ENCODE measurements at places on chromosomes 1 and 21.

- DNase-seq, result no peak
These were observed 3.6 kb downstream of the CAP1 start for GRCh38 chr1:40044110-40044509.

DNA sequence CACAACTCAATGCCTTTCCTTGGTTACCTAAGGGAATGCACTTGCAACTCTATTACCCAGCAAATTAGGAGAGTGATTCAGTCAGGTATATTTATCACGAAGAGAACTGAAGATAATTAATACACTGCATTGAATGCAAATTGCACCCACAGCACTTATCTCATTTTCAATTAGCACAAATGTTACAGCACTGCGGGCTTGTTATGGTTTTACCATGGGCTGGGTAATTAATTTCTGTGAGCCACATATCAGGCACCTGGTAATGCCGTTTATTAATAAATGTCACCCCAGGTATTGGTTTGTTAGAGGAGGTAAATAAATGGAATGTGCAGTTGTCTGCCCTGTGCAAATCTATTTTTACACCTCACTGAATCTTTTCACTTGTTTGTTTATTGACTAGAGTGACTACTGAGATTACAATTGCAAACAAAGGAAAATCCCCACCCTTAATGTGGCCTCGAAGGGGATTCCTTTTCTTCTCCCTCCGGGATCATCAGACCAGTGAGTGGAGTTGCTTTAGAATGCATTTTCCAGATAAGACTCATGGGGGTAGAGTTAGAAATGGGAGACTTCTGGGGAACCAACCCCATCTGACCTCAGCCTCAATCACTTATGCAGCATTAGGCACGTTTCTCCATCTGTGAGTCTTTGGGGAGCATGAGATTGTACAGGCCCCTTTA is 269.3 kb downstream of the RPS6KC1 start:
- DNase-seq, result no peak

DNA sequence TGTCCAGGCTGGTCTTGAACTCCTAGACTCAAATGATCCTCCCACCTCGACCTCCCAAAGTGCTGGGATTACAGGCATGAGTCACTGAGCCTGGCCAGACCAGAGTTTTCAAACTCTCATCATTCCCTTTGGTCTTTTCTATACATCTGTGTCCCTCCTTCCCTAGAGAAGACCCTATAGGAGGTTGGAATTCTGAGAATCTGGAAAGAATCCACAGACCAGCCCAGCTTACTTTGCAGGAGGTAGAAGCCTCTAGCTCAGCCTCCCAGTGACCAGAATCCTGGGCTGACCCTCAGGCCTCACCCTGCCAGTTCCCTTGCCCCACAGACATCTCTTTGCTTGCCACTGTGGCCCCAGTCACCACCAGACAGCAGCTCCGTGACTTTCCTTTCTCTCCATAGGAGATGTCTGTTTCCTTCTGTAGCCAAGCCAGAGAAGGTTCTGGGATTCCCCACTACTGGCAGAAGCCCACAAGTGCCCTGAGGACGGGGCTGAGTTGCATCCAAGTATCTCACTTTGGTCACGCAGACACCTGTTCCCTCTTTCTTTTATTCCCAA is 34.7 kb upstream of the KHDRBS1 start:
- DNase-seq, result peak; percentile 51

GRCh38 chr1:237640966-237641365 is 249.8 kb downstream of the ZP4 start:
- DNase-seq, result no peak

- no peak for DNase-seq
These were observed 631.0 kb downstream of the MRPL39 start for GRCh38 chr21:24976238-24976637.

- no peak for DNase-seq
These were observed 17.9 kb upstream of the SMG7 start for GRCh38 chr1:183454377-183454776.

GRCh38 chr1:20164694-20165202 is 21.1 kb upstream of the UBXN10 start:
- DNase-seq, result no peak

DNA sequence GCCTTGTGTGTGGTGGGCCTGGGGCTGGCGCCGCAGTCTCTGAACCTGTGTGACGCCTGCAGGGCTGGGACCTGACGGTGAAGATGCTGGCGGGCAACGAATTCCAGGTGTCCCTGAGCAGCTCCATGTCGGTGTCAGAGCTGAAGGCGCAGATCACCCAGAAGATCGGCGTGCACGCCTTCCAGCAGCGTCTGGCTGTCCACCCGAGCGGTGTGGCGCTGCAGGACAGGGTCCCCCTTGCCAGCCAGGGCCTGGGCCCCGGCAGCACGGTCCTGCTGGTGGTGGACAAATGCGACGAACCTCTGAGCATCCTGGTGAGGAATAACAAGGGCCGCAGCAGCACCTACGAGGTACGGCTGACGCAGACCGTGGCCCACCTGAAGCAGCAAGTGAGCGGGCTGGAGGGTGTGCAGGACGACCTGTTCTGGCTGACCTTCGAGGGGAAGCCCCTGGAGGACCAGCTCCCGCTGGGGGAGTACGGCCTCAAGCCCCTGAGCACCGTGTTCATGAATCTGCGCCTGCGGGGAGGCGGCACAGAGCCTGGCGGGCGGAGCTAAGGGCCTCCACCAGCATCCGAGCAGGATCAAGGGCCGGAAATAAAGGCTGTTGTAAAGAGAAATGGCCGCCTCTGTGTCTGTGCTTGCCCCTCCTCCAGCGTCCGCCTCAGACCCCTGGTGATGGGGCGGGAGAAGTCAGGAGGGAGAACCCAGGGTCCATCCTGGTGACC is 788 bp downstream of the ISG15 start:
- no peak for DNase-seq

DNA sequence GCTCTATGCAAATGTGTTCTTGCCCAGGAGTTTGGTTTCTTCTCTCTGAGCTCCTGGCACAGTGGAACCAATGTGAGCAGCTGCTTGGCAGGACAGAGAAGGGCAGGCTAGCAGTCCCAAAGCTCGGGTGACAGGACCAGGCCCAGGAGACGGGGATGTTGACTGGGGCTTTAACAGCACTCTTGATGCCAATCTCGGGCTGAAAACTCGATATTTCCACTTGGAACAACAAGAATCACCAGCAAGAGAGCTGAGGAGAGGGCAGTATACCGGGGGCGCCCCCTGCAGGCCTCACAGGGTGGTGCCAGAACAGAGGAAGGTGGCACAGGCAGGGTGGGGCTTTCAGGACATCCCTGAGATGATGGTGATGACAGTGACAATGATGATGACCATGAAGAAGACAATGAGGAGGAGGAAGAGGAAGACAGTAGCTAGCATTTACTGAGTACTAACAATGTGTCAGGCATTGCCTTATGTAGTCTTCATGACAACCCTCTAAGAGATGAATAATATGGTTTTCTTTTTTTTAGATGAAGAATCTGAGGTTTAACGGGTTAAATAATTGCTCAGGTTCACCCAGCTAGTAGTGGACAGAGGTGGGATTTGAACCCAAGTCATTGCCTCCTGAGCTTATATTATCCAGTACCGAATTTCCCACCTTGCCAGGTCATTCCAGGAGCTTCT is 2.7 kb upstream of the KCNJ9 start:
- DNase-seq, result no peak

DNA sequence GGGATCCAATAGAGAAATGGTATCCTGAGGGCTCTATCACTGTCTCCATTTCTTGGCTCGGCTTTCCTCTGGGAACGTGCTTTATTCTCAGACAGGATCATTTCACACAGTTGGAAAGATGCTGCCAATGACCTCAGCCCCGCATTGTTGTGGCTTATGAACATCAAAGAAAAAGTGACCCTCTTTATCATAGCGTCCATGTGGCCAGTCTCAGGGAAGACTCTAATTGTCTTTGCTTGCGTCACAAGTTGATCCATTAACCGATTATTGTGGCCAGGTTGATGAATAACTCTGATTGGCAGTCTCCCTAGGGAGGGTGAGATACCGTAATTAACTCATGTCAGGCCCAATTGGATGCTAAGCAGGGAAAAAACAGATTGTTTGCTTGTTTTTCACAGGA is 10.4 kb upstream of the TMEM9 start:
- no peak for DNase-seq

- DNase-seq, result no peak
These were observed 51.4 kb downstream of the MARK1 start for GRCh38 chr1:220579317-220579716.

- DNase-seq, result peak; percentile 56
These were observed 88.2 kb upstream of the ABCD3 start for GRCh38 chr1:94329986-94330385.

GRCh38 chr1:8406960-8407359 is 89.0 kb downstream of the SLC45A1 start:
- DNase-seq, result no peak

DNA sequence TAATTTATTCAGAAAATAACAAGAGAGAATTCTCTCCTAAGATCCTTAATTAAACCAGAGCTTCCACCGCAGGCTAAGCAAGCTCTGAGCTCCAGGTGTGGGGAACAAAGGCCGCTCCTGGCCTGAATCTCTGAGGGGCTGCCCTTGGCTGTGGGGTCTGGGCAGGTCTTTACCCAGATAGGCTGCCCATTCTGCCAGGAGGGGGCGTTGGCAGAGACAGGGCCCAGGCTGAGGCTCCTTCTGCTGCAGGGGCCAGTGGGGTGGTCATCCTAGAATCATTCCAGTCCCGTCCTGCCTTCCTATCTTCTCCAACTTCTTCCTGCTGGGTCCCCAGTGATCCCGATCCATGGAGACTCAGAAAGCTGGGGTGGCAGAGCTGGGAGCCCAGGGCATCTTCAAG is 82.9 kb upstream of the POU3F1 start:
- no peak for DNase-seq

- no peak for DNase-seq
These were observed 9.8 kb downstream of the RPS6KC1 start for GRCh38 chr1:213060836-213061235.

DNA sequence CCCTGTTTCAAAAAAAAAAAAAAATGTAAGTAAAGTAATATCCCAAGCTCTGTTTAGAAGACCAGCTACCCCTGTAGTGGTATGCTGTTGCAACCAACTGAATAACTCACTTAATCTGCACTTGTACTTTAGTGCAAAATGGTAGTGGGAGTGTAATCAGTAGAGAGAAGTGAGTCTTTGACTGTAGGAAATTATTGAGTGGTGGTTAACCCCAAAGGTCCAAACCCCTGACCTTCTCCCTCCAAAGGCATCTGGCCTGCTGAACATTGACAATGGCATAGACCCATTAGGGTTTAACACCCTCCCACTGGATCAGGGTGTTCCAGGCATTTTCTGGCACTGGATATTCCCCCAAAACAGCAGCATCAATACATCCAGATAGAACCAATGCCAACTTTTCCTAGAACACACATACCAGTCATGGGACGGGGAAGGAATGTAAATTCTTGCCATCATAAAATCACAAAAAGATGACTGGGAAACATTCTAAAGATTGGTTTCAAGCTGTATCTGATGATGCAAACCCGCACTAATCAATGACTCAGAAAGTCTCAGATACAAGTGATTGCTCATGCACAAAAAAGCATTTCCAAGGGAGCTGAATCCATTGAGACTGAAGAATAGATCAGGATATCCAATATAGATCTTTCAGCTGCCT is 110.3 kb downstream of the MRPL39 start:
- no peak for DNase-seq

GRCh38 chr1:234176000-234176399 is 197.3 kb upstream of the COA6 start:
- no peak for DNase-seq

DNA sequence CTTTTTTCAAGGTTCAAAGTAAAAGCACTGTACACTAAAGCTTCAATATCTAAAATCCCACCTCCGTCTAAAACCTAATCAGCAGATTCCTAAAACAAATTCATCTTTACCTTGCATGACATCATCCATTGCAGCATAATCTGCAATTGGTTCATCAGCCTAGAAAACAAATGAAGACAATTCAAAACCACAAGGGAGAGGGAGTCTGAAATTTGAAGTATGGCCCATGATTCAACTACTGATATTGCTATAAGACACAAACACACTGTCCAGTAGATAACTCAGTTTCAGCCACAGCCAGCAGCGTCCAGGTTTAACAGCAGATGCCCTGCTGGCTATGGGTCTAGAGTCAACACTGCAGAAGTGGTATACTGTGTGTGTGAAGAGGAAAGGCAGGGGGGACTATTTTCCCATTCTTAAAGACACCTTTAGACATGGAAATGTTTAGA is 17.9 kb upstream of the RAP1GAP start:
- DNase-seq, result no peak

DNA sequence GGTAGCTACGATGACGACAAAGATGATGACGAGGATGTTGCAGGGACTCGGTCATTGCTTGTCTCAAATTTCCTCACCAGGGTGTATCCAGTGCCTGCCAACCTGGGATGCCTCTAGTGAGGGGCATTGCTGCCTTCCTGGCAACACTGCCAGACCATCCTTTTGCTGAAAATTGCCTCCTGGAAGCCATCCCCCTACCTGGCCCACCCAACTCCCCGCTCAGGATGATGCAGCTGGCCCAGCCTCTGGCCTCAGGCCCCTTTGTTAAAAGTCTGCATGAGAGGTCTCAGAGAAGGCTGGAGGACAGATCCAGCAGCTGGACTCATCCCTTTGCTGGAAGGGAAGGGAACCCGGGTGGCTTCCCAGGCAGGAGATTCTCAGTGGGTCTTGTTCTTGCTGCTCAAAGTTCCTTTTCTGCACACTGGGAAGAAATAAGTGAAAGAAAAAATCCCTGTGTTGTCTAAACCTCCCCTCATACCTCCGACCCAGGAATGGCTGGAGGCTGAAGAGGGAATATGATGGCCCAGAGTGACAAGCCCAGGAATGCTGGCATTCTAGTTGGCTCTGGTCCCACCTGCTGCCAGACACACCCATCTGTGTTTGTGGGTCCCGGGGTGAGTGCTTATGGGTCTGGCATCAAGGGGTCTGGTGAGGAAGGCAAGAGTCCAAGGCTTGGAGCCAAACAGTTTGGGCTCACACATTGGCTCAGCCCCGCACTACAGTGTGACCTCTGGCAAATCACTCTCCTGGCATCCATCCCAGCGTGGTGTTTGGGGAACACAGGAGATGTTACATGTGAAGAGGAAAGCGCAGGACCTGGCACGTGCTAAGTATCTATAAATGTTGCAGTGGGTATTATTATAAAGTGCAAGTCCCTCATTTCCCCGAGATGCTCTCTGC is 6.7 kb upstream of the FNDC5 start:
- no peak for DNase-seq

GRCh38 chr1:194478731-194479130 is 1292.3 kb upstream of the B3GALT2 start:
- no peak for DNase-seq

DNA sequence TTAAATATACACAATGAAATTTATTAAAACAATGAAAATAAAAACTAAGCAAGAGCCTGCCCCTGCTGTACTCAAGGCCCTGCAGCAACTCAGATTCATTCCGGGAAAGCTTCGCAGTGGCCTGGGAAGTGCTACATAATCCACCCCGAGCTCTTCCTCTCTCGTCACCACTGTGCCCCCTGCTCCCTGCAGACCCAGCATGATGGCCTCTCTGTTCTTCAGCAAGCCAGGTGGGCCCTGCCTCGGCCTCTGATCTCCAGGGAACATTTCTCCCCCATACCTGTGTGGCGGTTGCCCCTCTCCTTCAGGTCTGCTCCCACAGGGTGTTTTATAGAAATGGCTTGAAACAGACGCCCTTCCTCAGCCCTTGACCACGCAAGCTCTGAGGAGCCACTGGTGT is 10.6 kb downstream of the RNF187 start:
- no peak for DNase-seq

- DNase-seq, result no peak
These were observed 83.1 kb downstream of the KCNN3 start for GRCh38 chr1:154786804-154787570.

- peak; percentile 48 for DNase-seq
These were observed 5.5 kb upstream of the PRKCZ start for GRCh38 chr1:2044510-2045319.

- DNase-seq, result no peak
These were observed 27.7 kb downstream of the RPL5 start for GRCh38 chr1:92859400-92860039.

Measured in SJSA1 (cell line).